Stimulated activated CD8-positive, alpha-beta memory T cell treated with anti-CD3 and anti-CD28 coated beads, Interleukin-15, amount 100 ng/mL, for 24 hours (primary cell): ENCODE measurements at places on chromosomes 7 and 10.

DNA sequence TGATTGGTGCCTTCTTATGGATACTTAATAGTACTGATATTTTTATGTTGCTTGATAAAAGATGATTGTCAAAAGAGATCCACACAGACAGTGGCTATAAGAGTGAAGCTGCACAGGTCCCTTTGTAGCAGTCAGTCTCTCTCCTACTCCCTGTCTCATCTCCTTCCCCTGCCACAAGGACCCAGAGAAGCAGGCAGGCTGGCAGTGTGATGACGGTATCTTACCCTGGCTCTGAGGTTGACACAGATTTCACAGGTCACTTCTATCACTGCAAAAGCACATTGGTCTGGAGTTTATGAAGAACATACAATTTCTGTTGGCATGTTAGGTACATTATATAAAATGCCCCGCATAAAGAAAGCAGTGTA, 64.4 kb upstream of the AHR start:
- no peak for DNase-seq

DNA sequence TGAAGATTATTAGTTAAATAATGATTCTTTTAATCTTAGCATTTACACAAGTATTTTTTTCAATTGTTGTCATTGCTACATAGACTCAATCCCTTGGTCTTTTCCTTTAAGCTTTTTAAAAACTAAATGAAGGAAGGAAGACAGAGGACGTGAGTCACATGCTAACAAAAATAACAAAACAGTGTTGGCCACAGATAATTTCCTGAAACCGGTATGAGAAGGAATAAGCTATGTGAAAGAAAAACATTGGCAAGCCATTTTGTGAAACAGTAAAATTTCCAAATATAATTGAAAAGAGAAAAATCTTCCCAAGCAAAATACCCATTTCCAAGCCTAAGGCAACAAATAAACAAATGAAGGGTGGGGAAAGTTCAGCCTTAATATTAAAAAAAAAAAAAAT, 223.0 kb downstream of the AHR start:
- no peak for DNase-seq

DNA sequence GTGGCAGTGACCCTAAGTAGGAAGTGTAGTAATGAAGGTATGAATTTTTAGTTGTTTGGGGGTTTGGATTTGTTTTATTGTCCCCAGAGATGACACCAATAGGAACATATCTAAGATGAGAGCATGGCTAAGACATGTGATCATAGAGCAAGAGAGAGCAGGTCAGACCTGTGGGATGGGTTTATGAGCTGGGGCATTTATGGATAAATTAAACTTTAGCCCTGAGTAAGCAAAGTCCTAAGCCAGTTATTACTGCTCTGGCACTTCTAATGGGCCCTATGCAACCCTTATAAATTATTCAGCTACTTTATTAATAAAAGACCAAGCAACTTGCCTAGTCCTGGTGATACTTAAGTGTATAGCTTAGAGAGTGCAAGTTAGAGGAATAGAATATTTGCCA, 85.1 kb downstream of the LRRC4 start:
- no peak for DNase-seq

DNA sequence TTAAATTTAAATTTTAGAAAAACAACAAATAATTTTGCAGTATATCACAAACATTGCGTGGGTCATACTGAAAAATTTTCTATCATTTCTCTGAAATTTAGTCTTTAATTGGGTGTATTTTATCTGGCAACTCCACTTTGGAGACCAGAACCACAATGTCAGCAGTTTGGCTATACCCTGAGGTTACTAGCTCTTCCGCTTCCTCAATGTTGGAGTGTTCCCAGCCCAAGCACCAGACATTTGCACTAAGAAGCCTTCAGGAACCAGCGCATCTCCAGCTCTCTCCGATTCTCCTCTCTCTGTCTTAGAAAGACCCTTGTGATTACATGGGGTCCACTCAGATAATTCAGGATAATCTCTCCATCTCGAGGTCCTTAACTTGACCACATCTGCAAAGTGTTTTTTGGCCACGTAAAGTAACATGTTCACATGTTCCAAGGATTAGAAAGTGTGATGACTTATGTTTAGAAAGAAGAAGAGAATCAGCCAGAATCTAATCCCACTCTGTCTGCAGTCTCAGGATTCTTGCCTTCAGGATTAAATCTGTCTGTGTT, 43.1 kb upstream of the ADRB1 start:
- no peak for DNase-seq

DNA sequence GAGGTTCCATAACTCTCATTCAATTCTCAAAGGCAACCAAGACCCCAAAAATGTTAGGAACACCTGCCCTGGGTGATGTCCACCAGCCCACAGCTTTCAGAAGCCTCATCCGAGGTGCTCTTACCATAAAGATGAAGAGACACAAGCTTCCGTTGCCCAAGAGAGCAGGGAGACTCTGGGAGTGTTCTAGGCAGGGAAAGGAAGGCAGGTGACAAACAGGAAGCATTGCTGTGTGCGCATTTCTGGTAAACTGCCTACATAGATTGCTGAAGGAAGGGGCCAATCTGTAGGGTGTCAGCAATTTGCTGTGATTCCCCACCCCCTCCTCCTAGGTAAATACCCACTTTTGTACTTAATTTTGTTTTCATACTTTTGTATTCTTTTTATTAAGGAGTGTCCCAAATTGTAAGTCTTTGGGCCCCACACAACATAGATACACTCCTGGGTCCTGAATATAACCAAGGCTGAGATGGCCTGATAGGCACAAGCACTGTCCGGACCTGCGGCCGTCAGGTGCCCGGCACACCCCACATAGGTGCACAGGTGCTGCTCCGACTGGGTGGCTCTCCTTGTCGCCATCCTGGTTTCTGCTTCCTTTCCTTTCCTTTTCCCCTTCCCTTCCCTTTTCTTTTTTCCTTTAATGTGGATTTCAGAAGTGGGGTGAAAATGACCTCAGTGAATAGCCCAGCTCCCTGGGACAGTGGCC, 51.4 kb upstream of the SMNDC1 start:
- no peak for DNase-seq

GRCh38 chr7:144027974-144028373, 20.8 kb upstream of the OR2A5 start:
- no peak for DNase-seq

GRCh38 chr7:8699875-8700624, 266.6 kb downstream of the NXPH1 start:
- no peak for DNase-seq

GRCh38 chr10:21705828-21706176, 171.8 kb downstream of the MLLT10 start:
- no peak for DNase-seq

DNA sequence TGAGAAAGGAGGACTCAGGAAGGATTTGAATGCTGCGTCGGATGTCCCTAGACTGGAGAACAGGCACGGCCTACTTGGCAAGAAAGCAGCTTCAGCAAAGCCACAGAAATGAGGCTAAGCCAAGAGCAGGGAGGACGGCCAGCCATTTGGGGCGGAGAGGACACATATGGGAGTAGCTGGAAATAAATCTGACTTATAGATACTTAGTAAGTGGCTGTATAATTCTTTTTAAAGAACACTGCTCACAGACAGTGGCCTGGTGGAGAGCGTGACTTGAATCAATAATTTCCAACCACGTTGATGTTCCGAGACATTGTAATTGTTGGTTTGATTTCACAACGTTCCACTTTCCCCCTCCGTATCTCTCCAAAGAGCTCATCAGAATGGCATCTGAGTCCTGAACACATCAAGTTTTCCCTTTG, 67.7 kb upstream of the JCAD start:
- no peak for DNase-seq

DNA sequence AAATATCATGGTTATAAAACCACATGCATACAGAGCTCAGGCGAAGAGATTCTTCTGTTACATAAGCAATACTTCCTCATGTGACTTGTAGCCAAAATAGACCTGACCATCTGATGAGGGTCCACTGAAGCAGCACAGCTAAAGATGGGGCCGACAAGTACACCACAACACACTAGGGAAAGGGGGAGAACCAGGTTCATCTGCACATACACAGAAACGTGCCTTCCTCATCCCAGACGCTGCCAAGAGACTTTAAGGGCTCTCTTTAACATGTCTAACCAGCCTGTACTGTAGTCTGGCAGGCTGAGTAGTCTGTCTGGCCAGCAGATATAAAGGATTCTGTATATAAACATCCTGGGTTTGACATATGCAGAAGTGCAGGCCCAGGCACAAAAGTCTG, 30.3 kb downstream of the ERCC6 start:
- no peak for DNase-seq

DNA sequence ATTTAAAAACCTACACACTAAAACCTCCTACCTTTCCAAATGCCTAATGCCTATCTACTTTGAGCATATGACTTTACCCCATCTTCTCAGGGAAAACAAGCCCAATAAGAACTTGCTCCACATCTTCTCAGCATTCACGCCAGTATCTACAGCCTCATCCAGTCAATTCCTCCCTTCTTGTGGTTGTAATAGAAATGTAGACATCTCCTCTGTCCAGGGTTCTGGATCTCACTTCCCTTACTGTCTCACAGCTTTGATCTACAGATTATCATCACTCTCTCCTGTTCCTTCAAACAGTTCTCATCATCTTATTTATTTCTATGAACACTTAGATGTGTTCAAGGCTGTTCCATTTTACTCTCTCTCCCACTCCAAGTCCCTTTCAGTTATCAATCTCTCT, 70.4 kb upstream of the NOBOX start:
- no peak for DNase-seq

GRCh38 chr10:45325116-45325515, 9.7 kb upstream of the OR13A1 start:
- DNase-seq: no peak

DNA sequence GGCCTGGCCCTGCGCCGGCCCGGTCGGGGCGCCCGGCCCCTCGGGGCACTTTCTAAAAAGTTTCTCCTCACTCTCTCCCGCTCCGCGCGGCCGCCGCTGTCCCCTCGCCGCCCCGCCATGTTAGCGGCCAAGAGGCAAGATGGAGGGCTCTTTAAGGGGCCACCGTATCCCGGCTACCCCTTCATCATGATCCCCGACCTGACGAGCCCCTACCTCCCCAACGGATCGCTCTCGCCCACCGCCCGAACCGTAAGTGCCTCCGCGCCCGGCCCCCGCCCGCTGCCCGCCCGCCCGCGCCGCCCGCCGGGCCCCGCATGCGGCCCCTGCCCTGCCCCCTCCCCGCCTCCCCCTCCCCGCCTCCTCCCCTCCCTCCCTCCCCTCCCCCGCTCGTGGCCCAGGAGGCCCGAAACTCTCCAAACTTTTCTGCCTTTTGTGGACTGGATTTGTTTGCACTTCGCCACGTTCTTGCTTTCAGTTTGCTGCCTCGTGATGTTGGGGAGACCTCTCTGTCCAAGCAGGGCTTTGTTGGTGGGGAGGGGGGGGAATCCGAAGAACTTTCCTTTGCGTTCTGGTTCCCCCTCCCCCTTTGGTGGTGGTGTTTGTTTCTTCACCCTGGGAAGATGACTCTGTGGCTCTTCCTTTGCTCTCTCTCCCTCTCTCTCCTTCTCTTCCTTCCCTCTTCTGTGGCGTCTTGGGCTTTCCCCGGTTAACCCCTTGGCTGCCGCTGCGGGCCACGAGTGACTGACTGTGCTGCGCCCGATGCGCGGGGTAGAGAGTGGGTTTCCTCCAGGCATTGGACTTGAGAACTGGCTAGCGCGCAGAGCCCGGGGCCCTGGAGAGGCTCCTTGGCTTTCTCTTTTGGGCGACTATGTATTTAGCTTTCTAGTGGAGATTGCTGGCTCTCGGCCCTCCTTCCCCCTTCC, 1.6 kb downstream of the TCF7L2 start:
- no peak for DNase-seq

GRCh38 chr7:102097601-102098161, 189.0 kb upstream of the SH2B2 start:
- DNase-seq: no peak

GRCh38 chr7:139896831-139897230, 67.8 kb downstream of the TBXAS1 start:
- DNase-seq: no peak

- no peak for DNase-seq
Measured at GRCh38 chr10:128064108-128064969, 61.9 kb downstream of the MKI67 start.

- DNase-seq: no peak
Measured at GRCh38 chr7:116671681-116672595, at the start of gene MET. Gene MET, plus strand, starts transcription at chr7:116672196. Its CDS starts 26,889 bp downstream, at chr7:116699085.

- no peak for DNase-seq
Measured at GRCh38 chr10:14299556-14299955, 31.2 kb downstream of the FRMD4A start.

- DNase-seq: no peak
Measured at GRCh38 chr7:22722536-22723180, 4.3 kb upstream of the IL6 start.

DNA sequence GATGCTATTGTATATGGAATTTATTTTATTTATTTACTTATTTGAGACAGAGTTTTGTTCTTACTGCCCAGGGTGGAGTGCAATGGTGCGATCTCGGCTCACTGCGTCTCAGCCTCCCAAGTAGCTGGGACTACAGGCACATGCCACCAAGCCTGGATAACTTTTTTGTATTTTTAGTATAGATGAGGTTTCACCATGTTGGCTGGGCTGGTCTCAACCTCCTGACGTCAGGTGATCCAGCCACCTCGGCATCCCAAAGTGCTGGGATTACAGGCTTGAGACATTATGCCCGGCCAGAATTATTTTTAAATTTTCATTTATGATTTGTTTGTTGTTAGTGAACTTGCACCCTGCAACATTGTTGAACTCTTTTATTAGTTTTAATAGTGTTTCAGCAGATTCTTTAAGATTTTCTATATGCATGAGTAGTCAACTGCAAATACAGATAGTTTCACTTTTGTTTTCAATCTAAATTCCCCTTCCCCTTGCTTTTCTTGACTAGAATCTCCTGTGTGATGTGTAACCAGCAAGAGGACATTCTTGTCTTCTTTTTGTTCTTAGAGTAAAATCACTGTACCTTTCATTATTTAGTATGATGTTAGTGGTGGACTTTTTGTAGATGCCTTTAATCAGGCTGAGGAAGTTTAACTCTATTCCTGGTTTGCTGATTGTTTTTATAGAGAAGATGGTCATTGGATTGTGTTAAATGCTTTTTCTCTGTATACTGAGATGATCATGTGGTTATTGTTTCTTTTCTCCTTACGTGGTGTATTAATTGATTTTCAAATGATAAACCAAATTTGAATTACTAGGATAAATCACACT, 27.8 kb downstream of the ZNF33A start:
- DNase-seq: no peak

GRCh38 chr10:88762906-88763305, 3.1 kb downstream of the LIPN start:
- DNase-seq: no peak

DNA sequence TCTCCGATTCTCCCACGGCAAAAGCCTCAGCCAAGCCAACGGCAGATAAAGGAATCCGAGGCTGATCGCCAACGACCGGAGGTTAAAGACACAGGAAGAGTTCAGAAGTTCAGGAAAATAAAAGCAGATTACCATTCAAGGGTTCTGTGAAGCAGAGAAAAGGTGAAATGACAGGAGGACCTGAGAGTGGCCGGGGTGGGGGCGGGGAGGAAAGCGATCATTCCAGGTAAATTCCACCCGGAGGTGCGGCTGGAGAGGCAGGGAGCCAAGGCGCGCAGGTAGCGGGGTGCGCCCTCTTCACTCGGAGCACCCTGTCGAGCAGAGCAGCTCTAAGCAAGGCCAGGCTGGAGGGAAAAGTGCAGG, 35.3 kb upstream of the SEPHS1 start:
- DNase-seq: no peak

GRCh38 chr7:38051786-38052185, 126.3 kb upstream of the STARD3NL start:
- DNase-seq: no peak
